ENCODE measurements at places on chromosomes 11 and 22.

GRCh38 chr11:69574608-69575255, 66.2 kb upstream of the CCND1 start:
- DNase-seq: no peak

GRCh38 chr22:43890901-43891331, 897 bp downstream of the PNPLA5 start:
- no peak for DNase-seq

DNA sequence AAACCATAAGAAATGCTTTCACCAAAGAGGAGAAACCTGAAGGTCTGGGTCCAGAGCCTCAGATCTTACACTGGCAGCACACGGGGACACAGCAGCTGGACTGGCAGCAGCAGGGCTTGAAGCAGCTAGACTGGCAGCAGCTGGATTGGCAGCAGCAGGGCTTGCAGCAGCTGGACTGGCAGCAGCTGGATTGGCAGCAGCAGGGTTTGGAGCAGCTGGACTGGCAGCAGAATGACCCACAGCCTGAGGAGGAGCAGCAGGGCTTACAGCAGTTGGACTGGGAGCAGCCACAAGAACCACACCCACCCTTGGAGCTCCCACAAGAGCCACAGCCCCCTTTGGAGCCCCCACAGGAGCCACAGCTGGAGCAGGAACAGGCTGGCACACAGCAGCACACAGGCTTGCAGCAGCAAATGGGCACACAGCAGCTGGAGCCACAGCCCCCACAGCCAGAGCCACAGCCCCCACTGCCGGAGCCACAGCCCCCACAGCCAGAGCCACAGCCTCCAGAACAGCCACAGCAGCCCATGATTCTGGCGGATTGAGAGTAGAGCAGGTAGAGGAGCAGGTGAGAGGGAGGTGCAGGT, at the start of gene KRTAP5-11:
Gene KRTAP5-11 (minus strand): TSS at position 567 of the 587 bp plus-strand sequence. CDS start 38 bp downstream, at position 529.
- no peak for DNase-seq

- no peak for DNase-seq
Observed at GRCh38 chr11:44010789-44011251, 37.0 kb upstream of the ACCSL start.

GRCh38 chr11:131579932-131580387, 209.5 kb downstream of the NTM start:
- DNase-seq: no peak

DNA sequence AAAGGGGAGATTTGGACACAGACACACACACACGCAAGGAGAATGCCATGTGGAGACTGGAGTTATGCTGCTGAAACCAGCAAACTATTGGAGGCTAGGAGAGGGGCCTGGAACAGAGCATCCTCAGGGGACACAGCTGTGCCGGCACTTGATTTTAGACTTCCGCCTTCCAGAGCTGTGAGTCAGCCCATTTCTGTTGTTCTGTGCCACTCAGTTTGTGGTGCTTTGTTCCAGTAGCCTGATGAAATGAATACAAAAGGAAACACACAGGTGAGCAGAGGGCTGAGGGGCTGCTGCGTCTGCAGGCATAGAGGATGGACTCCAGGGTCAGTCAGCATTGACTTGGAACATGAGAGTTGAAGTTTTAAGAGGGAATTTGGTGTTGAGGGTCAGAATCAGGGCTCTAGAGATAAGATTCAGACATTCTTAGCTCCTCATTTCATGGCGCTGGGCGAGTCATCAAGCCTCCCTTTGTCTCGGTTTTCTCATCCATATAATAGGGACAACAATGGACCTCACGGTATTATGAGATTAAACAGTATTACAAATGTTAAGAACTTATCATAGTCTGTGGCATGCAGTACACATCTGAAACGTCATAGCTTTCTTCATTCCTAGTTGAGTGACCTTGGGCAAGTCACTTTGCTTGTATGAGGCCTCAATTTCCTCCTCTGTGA, 191.0 kb downstream of the MIAT start:
- DNase-seq: no peak

- no peak for DNase-seq
Observed at GRCh38 chr11:84671325-84671999, 955.7 kb downstream of the DLG2 start.

DNA sequence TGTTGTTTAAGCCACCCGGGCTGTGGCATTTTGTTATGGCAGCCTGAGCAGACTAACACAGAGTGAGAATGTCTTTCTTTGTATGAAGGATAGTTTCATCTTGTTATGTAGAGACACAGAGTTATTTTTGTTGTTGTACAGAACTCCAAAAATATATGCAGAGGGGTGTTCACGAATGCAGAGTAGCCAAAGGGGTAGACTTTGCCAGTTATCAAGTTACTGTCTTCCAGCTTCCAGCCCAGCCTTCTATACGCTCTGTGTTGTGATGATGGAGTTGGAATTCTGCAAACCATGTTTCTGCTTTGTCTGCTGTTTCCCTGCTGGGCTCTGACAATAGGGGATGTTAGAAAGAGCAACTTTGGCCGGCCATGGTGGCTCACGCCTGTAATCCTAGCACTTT, 44.1 kb downstream of the RPS6KA4 start:
- DNase-seq: no peak

DNA sequence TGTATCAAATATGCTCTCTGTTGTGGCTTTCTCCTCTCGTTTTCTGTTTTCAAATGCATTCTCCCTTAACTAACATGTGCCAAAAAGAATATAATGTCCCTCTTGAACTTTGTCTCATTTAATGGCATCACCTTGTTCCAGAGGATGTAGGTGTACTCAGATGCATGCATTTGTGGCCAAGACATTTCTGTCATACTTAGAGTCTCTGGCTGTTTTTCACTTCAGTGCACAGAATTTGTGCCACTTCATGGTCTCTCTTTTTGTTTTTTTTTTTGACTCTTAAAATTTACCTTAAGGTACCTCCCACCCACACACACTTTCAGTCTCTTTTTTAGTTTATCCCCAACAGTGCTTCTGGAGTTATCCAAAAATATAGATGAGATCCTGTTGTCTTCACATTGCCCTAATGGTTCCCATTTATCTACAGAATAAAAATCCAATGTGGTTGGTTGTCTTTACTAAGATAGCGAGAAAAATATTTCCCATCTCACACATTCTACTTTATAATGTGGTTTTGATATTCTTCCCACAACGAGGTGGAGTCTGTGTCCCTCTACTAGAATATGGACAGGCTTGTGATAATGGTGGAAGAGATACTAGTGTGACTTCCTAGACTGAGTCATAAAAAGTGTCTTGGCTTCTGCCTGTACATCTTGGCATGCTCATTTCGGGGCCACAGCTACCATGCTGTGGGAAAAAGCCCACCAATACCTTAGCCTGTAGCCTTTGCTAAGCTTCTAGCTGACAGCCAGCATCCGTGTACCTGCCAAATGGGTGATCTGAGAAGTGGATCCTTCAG, 125.8 kb downstream of the DDX10 start:
- DNase-seq: no peak

DNA sequence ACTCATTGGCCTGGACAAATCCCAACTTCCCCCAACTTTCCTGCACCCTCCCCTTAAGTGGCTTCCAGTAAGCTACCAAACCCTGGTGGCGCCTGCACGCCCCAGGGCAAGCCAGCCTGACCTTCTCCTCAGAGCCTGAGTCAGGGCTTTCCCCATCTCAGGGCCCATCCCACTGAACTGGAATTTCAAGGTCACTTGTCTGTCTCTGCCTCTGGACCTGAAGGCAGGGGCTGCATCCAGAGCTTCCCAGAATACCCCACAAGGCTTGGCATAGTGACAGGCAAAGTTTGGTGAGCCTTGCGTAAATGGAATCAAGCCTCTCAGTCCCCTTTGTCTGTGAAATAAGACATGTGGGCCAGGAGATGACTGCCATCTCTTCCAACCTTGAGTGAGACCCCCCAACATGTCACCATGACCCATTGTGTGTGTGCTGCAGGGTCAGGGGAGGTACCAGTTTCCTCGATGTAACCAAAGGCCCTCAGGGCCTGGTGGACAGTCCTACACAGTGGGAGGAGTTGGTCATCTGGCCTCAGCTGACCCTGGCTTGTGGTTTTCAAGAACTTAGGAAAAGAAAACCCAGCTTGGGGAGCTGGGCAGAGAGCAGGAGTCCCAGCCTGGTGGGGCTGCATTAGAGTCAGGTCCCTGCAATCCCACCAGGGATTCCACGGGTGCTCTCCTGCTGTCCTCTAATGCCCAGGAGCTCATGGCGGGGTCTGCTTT, 8.9 kb downstream of the ALX4 start:
- no peak for DNase-seq

DNA sequence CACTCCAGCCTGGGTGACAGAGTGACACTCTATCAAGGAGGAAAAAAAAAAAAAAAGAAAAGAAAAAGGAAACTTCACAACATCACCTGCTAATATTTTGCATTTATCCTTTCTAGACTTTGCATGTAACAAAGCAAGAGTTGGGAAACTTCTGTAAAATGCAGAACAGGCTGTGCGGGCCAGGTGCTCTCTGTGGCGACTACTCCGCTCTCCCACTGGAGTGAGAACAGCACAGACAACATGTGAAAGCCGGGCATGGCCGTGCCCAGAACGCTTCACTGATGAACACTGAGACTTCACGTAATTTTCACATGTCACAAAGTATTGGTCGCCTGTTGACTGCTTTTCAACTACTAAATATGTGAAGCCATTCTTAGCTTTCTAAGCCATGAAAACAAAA, 15.5 kb upstream of the TESMIN start:
- DNase-seq: no peak

- DNase-seq: no peak
Observed at GRCh38 chr11:34926101-34926830, 9.8 kb downstream of the PDHX start.

DNA sequence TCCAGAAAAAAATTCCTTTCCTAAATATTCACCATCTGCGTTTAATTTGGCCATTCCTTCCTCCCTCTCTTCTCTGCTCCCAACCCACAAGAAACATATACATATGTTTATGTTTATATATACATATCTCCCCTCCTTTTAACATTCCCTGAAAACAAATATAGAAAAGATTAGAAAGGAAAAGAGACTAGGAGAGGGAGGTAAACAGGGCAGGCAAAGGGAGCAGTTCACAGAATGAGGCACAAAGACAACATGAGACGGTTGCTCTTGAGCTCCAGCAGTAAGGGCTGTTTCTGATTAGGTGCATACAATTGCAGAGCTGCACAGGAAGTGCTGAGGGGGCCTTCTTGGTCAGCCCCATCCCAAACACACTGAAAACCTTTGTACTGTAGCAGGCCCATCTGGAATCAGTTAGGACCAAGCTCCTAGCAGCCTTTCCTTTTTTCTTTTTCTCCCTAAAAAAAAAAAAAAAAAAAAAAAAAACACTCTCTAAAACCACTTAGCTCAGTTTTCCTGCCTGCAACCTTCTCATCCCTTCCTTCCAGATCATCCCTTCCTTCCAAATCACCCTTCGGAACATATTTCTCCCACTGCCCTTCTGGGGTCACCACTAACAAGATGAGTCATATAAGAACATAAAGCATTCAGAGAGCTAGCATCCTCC, 57.0 kb downstream of the RBFOX2 start:
- no peak for DNase-seq

- DNase-seq: no peak
Observed at GRCh38 chr11:45444796-45445195, 158.7 kb upstream of the SYT13 start.

- no peak for DNase-seq
Observed at GRCh38 chr22:43343670-43344519, 723 bp upstream of the SCUBE1 start.

DNA sequence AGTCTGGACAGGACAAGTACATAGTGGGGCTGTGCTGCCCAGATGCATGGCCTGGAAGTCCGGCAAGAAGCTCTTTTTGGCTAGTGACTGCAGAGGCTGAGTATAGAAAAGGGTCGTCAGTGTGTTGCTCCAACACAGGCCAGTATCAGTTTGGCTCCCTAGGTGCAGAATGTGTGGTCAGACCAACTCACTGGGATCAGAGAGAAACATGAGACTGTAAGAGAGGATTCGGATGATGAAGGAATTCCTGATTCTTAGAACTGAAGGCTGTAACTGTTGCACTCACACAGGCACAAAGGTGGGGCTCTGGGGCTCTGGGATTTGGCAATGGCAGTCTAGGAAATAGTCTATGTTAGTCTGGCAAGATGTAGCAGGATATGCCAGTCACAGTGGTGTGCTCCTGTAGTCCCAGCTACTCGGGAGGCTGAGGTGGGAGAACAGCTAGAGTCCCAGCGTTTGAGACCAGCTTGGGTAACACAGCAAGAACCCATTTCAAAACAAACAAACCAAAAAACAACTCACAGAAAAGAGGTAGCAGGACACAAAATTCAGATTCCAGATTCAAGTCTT, 11.1 kb upstream of the UPB1 start:
- DNase-seq: no peak
